ENCODE measurements at places on chromosomes 11 and 22.
A peak's percentile ranks its signal among the peaks of the same experiment; 100 is the strongest.

DNA sequence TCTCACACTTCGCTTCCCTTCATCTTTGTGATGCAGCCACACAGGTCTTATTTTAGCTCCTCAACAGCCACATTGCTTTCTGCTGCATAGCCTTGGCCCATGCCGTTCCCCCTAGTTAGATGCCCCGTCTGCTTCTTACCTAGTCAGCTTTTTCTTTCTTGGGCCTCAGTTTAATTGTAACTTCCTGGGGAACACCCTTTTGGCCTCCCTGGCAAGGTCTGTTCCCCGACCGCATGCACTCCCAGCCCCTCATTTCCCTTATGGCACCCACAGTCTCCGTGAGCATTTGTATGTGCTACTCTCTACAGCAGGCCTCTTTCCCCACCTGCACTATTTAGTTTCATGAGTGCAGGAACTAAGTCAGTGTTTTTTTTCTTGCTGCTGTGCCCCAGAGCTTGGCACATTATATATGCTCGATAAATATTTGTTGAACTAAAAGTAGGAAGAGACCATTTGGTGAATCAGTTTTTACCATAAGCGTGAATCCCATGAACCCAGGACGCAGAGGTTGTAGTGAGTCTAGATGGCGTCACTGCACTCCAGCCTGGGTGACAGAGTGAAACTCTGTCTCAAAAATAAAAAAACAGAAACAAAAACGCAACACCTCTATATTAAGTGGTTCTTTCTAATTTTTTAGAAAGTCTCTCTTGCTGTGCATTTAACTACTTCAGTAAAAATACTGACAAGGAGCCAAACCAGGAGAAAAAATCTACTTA lies 38.5 kb downstream of the TNRC6B start:
- no peak for DNase-seq

GRCh38 chr11:9738116-9738515 lies 74.2 kb downstream of the SWAP70 start:
- DNase-seq, result no peak

DNA sequence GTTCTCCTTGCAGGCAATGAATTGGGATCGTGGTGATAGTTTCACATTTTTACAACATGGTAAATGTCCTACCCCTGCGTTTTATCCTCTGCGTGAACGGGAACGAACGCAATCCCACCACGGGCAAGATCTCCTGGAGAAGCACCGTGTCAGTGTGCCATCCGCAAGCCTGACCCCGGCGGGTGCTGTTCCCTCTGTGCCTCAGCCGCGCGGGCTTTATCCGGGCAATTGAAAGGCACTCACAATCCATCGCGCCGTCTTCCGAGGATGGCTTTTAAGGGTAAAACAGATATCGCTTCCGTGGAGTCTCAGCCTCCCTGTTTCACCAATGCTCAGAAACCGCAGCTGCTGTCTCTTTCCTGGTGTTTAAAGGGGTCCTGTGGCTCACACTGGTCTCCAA lies 1387.5 kb downstream of the BRD1 start:
- no peak for DNase-seq

- DNase-seq, result no peak
Measured at GRCh38 chr11:3126901-3127691, 38.0 kb downstream of the OSBPL5 start.

DNA sequence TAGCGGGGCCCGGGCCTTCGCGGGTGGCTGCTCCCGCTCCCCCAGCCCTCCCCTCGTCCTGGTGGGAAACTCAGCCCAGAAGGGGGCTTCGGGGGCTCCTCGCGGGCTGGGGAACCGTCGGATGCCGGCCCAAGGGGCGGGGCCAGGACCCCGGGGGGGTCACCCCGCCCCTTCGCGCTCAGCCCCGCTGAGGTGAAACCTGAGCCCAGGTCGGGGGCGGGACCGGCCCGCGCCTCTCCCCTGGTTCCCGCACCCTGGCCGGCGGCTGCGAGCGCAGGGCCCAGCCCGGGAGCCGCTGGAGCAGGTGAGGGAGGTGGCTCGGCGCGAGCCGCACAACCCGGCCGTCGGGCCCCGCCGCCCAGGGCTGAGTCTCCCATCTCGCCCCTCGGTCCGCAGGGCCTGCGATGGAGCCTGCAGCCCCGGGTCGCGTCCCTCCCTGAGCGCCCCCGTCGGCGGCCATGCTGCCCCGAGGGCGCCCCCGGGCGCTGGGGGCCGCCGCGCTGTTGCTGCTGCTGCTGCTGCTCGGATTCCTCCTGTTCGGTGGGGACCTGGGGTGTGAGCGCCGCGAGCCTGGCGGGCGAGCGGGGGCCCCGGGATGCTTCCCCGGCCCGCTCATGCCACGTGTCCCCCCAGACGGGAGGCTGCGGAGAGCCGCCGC lies at the start of gene LARGE2:
TSS of gene LARGE2 (plus strand) at position 232 of the 658 bp plus-strand sequence. CDS start at position 459, 227 bp downstream.
- DNase-seq, result peak; percentile 78

- no peak for DNase-seq
Measured at GRCh38 chr11:122306831-122307391, 190.9 kb upstream of the BLID start.

DNA sequence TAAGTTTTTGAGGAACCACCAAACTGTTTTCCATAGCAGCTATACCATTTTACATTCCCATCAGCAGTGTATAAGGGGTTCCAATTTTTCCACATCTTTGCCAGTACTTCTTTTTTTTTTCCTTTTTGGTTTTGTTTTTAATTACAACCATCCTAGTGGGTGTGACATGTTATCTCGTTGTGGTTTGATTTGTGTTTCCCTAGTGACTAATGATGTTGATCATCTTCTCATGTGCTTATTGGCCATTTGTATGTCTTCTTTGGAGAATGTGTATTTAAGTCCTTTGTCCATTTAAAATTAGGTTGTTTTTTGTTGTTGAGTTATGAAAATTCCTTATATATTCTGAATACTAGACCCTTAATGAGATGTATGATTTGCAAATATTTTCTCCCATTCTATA lies 59.3 kb downstream of the STIM1 start:
- DNase-seq, result no peak

DNA sequence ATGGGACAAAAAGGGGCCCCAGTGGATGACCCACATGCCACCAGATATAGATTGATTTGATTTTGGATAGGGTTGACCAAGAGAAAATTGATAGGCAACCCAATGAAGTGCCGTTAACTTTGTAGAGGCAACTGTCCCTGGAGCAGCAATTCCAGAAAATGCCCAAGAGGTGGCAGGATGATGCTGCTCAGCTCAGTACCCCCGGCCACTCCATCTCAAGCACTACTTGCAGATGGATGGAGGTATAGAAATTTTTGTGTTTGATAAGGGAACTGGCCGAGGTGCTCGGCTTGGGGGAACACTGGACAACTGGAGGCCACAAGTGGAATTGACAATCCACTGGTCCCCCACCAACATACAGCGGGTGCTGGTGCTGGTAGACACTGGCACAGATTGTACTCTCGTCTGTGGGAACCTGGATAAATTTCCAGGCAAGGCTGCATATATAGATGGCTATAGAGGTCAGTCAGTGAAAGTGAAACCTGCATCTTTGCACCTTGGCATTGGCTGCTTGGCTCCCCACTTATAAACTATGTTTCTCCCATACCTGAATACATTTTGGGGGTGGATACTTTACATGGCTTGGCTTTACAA lies 86.3 kb downstream of the CCDC83 start:
- DNase-seq, result no peak

DNA sequence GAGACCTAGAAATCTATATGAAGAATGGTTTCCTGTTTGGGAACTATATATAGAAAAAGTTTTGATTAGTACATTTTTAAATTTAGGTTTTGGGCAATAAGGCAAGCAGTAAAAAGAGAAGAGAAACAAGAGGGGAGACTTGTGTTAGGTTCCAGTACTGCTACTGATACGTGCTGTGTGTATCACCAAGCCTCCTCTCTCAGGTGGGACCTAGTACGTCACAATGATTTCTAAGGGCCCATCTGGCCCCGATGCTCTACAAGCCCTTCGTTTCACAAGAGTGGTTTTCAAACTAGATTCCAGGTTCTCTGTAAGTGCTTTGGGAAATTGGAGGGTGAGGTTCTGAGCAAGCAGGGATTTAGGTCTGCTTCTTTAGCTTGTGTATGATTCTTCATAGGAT lies 39.2 kb downstream of the USP35 start:
- DNase-seq, result no peak

DNA sequence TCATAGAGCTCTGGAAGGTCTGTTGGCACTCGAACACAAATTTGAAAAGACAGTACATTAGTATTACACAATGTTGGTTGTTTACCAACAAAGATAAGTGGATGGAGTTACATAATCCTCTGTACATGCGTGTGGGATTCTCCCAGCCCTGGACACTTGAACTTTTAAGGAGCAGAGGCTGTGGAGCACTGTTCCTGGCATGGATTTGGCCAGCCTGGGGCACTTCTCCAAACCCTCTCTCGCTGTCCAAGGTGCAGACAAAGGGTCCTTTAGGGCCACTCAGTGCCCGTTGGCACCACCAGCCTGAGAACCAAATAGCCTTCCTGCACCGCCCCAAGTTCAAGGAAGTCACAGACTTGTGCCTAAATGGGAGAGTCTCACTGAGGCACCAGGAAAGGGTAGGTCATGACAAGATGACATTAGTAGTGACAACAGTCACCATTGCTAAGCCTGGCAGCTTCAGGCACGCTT lies 1.6 kb upstream of the ANO1 start:
- DNase-seq, result no peak

DNA sequence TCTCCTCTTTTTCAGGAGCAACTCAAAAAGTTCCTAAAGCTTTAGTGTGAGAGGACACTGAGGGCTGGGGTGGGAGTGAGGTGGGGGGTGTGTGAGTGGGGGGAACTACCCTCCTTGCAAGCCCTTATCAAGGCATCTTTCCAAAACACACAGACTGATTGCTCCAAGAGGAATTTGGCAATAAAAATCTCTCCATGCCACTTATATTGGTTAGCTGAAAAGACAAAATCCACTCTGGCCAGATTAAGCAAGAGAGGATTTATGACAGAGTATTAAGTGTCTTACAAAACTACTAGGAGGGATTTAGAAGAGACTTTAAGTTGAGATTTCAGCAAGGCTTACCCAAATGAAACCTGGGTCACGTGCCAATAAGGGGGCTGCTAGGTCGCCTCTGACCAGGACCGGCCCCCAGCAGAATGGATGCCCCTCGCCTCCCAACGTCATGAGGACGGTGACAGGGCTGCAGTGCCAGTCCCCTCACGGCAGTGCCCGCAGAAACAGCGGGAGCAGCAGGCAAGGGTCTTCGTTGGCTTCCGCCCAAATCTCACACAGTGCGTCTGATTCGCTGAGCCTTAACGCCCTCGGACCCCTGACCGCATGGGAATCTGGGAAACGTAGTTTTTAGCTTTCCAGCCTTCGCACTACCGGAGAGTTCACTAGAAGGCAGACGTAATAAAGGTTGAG lies 22.1 kb upstream of the CTR9 start:
- DNase-seq, result peak; percentile 55

DNA sequence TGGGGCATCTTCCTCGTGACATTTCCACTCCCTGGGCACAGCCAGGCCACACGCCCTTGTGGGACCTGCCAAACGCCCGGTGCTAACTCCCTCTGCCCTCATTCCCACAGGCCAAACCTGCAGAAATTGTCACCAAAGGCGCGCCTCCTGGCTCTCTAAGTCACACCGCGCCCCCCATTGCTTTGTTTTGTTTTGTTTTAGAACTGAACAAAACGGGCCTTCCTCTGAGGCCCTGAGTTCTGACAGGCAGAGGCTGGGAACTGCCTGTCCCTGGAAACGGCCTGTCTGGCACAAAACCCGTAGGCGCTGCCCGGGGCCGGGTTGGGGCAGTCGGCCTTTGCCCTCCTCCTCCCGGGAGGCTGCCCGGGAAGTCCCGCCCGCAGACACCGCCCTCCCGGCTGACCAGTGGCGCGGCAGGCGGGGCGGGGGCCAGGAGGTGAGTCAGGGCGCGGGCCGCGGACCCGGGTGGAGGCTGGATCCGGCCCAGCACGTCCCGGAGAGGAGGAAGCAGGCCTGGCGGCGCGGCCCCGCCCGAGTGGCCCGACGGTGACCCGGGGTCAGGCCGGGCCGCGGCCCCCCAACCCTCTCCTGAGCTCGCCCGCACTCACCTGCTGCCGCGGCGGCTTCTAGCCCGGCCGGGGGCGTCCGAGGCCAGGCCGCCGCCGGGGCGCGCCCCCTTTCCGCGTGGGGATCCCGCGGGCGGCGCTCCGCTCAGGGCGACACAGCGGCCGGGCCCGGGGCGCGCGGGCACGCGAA lies 465 bp downstream of the SUN2 start:
- peak; percentile 79 for DNase-seq

DNA sequence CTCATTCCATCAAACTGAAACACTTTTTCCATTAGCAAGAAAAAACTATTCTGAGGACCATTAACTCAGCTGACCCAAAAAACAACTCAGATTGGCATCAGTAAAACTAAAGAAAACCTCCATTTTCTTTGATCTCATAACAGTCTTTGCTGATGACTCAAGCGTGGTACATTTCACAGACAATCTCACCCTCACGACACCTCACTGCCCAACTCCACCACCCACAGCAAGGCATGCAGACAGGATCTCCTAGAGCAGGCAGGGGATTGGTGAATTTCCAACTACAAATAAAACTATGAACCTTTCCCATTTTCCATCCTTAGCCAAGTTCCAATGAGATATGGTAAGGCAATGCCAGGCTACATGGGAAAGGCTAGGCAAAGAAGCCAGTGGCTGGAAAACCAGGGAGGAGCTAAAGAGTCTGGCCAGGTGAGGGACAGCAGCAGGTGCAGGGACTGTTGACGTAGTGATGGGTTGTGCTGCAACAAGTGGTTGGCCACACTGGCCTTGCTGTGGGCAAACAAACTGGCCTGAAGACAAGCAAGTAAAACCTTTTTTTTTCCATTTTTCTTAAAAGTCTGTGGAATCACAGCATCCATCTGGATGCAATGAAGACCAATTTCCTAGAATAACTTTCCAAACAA lies 97.2 kb downstream of the SERGEF start:
- no peak for DNase-seq

DNA sequence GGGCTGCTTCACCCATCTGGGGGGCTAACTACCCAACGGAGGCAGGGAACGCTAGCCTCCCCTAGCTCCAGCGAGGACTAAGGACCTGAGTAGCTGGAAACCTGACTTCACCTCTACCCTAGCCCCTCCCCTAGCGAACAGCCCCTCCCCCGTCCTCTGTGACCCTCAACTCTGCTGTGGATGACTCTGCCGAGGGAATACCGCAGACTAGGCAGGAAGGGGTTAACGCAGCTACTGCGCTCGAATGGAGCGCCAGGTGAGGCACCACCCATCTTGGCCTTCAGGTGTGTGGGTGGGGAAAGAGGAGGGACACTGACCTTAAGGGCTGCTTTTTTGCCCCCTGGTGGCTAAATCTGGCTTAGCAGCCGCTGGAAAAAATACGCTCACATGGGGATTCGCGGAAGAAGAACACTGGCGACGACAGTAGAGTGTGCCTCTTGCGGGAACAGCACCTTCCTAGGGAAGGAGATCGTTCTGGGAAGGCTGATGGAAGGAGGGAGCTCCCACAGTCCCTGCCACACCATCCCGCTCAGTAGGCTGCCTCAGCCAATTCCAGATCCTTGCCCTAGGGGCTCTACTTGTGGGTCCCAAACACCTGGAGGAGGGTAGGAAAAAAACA lies 4.5 kb upstream of the BCL9L start:
- DNase-seq, result peak; percentile 81

Data from right kidney (tissue), 9 donors.